ENCODE measurements at places on chromosomes 2 and 18. TPM values are rescaled to one million over a fixed set of nuclear protein-coding genes. Genes with fewer than 3 reads are reported as not detected.

GRCh38 chr2:190853531-190854383 lies 26.9 kb upstream of the GLS start:
- DNase-seq, result no peak

CKAP2L gene
- 17.6 TPM for total RNA-seq

- DNase-seq, result no peak
These were observed 182.3 kb upstream of the PGAP1 start for GRCh38 chr2:197108758-197109157.

C2orf78 gene
- total RNA-seq, result 0.22 TPM

DNA sequence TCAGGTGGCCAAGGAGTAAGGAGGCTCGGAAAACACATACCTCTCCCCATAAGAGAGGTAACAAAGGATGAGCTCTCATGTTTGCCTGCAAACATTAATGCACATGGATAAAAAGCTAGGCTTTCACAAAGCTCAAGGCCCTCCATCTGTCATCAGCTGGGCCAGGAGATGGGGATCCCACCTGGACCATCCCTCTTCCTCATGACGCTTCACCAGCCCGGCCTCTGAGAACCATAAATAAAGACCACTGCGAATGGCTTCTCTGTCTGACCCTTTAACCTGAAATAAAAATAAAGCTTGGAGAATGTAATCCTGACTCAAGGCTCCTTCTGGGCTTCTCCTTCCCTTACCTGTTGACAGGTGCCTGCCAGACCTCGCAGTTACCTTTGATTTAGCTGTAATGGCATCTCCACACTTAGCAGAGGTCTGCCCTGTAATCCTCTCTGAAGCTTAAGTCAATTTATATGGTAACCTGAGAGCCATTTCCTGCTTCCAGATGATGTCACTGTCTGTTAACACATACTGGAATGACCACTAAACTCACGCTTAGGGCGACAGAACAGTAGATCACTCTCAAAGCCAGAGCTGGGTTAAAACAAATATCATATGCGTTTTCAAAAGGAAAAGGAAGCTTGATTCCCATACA lies 29.3 kb upstream of the FOXI3 start:
- no peak for DNase-seq

GRCh38 chr2:57891086-57891712 lies 155.4 kb upstream of the VRK2 start:
- DNase-seq, result no peak

VSNL1 gene
- total RNA-seq, result not detected

DNA sequence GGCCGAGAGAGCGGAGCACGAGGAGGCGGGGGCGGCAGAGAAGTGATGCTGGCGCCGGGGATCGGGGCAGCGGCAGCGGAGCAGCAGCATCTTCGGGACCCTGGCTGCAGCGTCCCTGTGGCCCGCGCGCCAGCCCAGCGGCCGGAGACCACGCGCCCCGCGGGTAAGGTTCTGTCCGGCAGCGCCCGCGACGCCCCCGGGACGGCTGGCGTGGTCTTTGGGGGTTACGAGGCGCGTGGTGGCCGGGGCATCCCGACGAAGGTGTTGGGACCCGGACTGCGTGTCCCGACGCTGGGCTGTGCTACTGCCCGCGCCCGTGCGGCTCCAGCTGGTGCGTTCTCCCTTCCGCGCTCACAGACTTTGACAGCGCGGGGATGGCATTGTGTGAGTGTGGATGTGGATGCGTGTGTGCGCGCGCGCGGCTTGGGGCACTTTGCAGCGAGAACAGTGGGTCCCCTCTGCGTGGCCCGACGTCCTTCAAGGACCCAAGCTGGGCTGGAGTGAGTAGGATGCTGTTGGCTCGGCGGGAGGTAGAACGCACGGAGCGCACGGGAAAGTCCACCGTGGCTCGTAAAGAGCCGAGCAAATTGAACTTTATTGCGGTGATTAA lies 405.0 kb downstream of the XIRP2 start:
- no peak for DNase-seq

DNA sequence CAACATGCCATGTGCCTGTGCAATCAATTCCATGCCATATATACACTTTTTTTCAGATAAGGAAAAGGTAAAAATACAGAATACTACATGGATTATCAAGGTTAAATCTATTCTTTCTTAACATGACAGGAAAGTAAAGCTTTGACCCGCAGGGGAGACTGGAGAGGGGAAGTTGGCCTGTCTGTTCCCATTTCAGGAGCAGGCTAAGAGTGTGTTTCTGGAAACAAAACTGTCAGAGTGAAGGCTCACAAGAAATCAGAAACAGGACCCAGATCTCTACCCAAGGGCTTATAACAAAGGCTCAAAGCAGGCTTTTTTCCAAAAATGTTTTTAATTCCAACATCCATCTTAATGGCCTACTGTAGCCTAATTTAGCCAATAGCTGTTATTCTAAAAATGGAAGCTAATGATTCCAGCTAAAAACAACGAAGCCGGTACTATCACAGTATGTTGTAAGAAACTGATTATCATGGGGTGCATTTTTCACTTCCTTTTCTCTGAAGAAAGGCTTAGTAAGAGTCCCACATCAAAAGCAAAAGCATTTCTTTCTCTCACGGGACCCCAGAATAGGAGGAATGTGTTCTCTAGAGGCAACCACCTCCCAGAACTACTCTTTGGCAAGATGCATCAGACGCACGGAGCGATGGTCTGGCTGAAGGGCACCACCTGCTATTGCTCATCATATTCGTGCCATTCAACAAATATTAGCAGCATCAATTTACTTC lies 41.4 kb downstream of the FECH start:
- no peak for DNase-seq

DNA sequence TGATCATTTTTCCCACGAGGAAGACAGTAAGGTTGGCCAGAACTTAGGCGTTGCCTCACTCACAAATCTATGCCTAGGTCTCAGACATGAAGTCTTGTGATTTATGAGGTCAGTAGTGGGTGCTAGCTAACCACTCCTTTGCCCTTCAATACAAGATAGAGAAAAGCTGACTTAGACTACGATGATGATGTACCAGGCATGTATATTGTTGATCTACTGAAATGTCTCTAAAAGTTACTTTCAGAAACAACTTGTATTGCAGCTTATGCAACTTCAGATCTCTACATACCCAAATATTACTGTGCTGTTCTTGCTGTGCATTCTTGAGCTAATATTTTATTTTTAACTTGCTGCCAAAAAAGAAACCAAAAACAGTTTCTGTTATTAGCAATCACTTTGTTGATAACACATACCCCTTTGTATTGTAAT lies 30.6 kb downstream of the MAPRE2 start:
- DNase-seq, result no peak

DNA sequence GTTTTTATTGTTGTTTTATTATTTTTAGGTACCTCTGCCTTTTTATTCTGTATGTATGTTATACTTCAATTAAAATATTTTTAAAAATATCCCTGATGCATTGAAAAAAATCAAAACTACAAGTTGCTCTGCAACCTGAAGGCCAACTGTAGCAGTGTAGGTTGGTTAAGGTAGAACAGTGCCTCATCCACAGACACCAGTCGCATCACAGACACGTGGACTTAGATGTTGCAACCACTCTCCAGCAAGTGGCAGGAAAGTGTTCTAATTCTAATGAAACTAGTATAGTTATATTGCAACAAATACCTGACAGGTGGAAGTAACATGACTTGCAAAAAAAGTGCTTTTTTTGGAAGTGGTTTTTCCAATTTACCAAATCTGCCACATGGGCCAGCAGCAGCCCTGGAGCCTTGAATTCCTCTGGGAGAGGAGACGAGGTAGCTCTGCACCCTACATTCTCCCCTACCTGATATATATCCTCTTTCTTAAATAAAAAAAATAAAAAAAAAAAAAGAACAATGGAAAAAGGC lies 28.4 kb upstream of the SLC3A1 start:
- DNase-seq, result no peak

GRCh38 chr2:102550151-102550550 lies 69.2 kb upstream of the SLC9A2 start:
- no peak for DNase-seq

PLEK gene
- 0.56 TPM for total RNA-seq

GRCh38 chr2:122703676-122704075 lies 948.2 kb downstream of the TSN start:
- no peak for DNase-seq

- no peak for DNase-seq
These were observed 99.9 kb downstream of the CPO start for GRCh38 chr2:207039225-207039624.

PDE11A gene
- total RNA-seq, result 5.7 TPM

GRCh38 chr2:66271777-66272176 lies 163.1 kb upstream of the MEIS1 start:
- no peak for DNase-seq

VWC2L gene
- total RNA-seq, result not detected

GRCh38 chr2:226267516-226268289 lies 531.9 kb downstream of the IRS1 start:
- DNase-seq, result no peak

DNA sequence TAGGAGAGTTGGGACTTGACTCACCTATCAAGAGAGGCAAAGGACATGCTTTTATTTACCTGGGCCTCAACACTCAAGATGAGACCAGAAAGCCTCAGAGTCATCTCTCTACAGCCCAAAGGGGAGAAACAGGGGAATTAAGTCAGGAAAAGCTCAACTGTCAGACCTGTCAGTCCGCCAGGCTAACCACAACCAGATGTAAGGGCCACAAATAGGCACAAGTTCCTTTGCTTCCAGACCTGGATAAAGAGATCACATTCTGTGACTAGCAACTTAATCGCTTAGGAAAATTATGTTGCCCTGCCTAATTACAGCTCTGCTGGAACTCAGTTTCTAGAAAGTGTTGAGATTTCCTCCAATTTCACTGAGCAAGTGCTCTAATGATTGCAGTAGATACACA lies 67.9 kb downstream of the ANKRD44 start:
- DNase-seq, result no peak

- DNase-seq, result no peak
These were observed 148.8 kb downstream of the ARL4C start for GRCh38 chr2:234348081-234348480.

- DNase-seq, result no peak
These were observed 86.3 kb downstream of the MDH1 start for GRCh38 chr2:63675026-63675425.

DNA sequence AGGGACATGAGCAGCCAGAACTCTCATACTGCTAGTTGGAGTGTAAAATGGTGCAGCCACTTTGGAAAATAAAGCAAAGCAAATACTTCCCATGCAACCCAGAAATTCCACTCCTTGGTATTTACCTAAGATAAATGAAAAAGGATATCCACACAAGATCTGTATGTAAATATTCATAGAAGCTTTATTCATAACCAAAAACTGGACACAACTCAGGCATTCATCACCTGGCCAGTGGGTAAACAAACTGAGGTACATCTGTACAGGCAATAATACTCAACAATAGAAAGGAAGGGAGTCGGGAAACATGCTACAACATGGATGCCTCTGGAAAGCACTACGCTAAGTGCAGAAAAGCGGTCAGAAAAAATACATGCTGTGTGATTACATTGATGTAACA lies 2.5 kb upstream of the LOXHD1 start:
- DNase-seq, result no peak

- no peak for DNase-seq
These were observed 152.3 kb downstream of the KCNE4 start for GRCh38 chr2:223203971-223204929.

DNA sequence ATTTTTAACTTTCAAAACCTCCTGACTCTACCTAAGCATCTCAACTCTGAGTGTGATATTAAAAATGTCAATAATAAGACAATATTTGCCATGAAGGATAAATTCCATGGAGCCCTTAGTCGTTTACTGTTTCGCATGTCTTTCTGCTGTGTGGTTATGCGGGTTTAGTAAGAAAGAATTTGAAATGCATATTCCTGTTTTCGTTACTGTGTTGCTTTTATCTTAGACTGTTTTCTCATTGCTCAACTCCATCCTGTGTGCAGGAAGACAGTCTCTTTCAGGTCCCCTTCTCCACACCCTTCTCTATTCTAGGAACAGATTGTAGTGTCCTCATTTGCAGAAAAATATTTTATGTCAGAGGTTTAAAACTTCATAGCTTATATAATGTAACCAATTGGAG lies 82.5 kb upstream of the MAP3K20 start:
- DNase-seq, result no peak

DNA sequence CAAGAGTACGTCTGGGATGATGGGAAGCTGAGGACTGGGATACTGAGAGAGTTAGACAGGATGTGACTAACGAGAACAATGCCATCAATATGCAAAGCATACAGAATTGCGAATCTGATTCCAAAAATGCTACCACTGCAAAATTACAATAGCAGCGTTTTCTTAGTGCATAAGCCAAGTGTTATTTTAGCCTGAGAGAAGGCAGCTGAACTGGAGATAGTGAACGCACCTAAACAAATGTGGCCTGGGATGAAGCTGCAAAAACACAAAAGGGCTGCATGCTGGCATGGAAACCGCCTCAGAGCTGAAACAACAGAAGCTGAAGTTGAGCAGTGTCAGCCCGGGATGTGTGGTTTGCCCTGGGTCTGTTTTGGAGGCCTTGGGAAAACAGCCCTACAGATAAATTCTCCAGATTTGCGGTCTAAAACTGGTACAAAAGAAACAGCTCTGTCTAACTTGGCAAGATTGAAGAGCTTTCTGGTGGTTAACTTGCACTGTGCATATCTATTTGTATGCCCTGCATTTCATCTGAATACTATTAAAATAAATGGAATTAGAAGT lies 45.5 kb downstream of the LYPD6 start:
- no peak for DNase-seq

GRCh38 chr2:218432676-218433365 lies 13.9 kb downstream of the VIL1 start:
- no peak for DNase-seq

TEKT4 gene
- 0.58 TPM for total RNA-seq

DNA sequence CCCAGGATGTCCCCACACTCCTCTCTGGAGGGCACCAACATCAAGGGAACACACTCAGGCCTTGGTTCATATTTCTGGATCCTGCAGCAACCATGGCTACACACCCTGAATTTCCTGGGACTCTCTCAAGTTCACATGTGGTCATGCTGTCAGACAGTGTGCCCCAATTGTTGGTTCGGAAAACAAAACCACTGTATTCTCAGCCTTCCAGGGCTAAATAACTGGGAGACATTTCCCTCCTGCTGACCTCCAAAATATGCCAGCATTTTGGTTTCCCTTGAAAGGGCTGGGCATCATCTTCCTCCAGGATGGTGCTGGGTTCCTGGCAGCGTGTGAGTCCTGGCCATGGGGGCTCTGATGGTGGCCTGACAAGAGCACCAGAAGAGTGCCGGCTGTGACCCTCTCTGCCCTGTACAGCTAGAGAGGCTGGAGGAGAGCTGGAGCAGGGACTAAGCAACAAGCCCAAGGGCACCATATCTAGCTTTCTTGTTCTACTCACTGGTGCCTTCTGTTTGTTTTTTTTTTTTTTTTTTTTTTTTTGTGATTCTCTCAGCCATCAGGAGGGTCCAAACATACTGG lies 37.5 kb upstream of the WIPF1 start:
- DNase-seq, result no peak

PRKAG3 gene
- not detected for total RNA-seq

GRCh38 chr2:7732497-7732896 lies 815.3 kb downstream of the RNF144A start:
- DNase-seq, result no peak

DNA sequence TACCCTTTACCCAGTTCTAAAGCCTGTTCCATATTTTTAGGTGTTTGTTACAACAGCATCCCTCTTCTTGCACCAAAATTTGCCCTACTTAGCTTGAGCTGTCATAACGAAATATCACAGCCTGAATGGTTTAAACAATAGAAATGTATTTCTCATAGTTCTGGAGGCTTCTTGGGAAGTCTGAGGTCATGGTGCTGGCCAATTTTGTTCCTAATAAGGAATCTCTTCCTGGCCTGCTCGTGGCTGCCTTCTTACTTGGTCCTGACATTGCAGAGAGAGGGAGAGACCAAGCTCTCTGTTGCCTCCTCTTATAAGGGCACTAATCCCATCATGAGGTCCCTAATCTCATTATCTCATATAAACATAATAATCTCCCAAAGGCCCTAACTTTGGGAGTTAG lies 267.8 kb downstream of the PID1 start:
- no peak for DNase-seq
